ENCODE measurements at places on chromosomes 1 and 21.

DNA sequence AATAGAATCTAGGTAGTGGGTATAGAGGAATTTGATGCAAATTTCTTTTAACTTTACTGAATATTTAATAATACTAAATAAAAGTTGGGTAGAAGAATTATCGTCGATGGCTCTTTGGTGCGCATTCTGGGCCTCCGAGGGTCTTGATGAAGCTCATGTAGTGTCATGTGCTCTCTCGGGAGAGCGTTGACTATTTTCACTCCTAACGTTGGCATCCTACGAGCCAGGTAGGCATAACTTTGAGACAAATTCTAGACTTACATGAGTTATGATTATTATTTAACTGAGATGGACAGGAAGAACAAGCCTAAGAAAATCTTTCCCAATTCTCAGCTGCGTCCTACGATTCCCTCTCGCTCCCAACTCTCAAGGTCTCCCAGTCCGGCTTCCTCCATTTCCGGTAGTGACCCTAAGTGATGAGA is 550 bp upstream of the PCAT6 start:
- no peak for DNase-seq

GRCh38 chr1:176638713-176639526 is 175.9 kb downstream of the PAPPA2 start:
- no peak for DNase-seq

- no peak for DNase-seq
Observed at GRCh38 chr21:17622018-17622417, 9.3 kb upstream of the BTG3 start.

DNA sequence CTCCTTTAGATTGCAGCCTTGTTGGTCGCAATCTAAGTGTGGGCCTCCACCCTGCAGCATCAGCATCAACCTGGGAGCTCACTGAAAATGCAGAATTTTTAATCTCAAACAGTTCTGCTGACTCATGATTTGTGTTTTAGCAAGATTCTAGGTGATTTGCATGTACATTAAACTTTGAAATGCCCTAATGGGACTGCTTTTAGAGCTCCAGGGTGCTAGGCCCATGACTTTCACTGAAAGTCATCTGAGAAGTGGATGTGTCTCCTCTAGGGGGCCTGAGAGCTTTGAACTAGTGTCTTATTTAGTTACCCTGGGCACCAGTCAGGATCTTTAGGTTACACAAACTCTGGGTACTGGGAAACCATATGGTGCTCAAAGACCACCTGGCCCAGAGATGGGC is 9.0 kb downstream of the TRIM67 start:
- DNase-seq, result no peak

- DNase-seq, result no peak
Observed at GRCh38 chr1:227748496-227749182, 13.4 kb downstream of the SNAP47 start.

DNA sequence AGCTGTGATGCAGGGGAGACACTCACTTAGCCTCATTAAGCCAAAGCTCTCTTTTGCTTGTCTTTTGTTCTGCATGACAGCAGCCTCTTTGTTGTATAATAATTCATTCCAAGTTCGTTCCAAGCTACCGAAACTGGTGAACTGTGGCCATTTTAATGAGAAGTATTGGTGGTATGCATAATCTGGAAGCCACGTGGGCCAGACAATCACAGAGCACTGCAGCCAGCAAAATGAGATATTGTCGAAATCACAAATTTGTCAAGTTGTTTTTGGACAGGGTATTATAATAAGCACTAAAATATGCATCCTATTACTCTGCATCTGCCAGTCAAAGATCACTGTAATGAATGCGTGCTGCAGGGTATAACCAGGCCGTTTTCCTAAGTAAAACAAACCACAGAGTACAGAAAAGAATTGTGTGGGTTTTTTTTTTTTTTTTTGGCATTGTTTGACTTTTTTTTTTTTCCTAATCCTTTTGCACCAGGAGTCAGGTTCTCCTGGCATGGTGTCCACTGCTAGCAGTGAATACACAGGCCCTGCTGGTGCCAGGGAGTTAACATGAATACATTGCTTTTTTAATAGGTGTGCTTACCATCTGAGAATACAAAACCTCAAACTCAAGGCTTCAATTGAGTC is 423.9 kb downstream of the PTBP2 start:
- peak; percentile 88 for DNase-seq

- DNase-seq, result no peak
Observed at GRCh38 chr1:907611-908451, 15.9 kb upstream of the SAMD11 start.

GRCh38 chr1:20884513-20884912 is 97.4 kb upstream of the HP1BP3 start:
- no peak for DNase-seq

- DNase-seq, result no peak
Observed at GRCh38 chr1:153607381-153607780, 5.6 kb downstream of the S100A16 start.

GRCh38 chr1:247998811-247999210 is 14.6 kb upstream of the OR2L5 start:
- DNase-seq, result no peak

- DNase-seq, result no peak
Observed at GRCh38 chr1:34511802-34512201, 243.0 kb upstream of the GJB5 start.

GRCh38 chr1:171582589-171582988 is 39.5 kb upstream of the MYOCOS start:
- no peak for DNase-seq

DNA sequence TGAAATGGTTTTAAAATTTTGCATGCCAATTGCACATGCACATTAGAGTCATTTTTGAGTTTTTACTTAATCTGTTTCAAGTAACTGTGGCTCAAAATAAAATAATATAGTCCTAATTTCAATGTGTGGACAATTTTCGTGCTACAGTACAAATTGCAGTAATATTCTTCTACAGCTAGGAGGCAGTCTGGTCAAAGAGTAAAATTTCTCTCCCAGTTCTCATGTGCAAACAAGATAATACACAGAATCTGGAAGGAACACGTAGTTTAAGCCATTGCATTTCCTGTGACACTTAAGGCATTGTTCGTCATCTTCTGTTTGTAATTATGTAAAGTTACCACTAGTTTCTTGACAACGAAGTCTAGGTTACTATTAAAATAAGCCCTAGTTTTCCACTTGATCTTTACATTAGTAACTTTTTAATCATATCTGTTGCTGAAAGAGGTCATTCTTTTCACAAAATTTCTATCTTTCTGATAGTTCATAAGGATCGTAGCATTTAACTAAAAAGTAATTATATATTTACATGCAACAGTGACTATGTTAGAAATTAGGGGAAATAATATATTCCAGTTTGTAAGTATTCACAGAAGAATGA is 28.9 kb downstream of the ODR4 start:
- DNase-seq, result peak; percentile 39

GRCh38 chr1:91499904-91500755 is 521 bp upstream of the CDC7 start:
- no peak for DNase-seq

GRCh38 chr1:149932474-149932873 is 4.2 kb downstream of the MTMR11 start:
- DNase-seq, result no peak

Data from stromal cell of bone marrow (primary cell).